ENCODE measurements at places on chromosomes 6 and 20. TPM values are rescaled to one million over a fixed set of nuclear protein-coding genes. Genes with fewer than 3 reads are reported as not detected.

MAS1 gene
- not detected for total RNA-seq

KCNK16 gene
- not detected for total RNA-seq

LY6G5C gene
- 2.3 TPM for total RNA-seq

- DNase-seq = no peak
Measured at GRCh38 chr6:28553986-28554881, 28.6 kb downstream of the GPX5 start.

GRCh38 chr20:12072221-12072953, 154.7 kb downstream of the BTBD3 start:
- DNase-seq = no peak

DNA sequence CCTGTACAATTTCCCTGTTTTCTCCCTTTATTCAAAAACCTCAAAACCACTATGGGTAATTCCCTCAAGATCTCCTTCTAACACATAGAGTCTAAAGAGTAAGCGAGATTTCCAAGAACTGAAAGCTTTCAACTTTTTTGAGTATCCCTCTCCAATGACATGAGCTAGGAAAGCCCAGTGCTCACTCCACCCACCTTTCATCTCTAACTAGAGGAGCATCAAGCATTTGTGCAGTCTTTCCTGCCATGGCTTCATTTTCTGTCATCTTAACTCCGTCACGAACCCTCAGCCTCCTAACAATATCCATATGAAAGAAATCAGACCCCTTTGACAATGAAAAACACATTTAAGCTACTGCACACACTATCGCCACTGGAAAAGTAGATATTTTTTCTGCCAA, 91.9 kb upstream of the SUPT3H start:
- DNase-seq = no peak

- DNase-seq = no peak
Measured at GRCh38 chr20:4011226-4011975, 4.0 kb downstream of the RNF24 start.

DNA sequence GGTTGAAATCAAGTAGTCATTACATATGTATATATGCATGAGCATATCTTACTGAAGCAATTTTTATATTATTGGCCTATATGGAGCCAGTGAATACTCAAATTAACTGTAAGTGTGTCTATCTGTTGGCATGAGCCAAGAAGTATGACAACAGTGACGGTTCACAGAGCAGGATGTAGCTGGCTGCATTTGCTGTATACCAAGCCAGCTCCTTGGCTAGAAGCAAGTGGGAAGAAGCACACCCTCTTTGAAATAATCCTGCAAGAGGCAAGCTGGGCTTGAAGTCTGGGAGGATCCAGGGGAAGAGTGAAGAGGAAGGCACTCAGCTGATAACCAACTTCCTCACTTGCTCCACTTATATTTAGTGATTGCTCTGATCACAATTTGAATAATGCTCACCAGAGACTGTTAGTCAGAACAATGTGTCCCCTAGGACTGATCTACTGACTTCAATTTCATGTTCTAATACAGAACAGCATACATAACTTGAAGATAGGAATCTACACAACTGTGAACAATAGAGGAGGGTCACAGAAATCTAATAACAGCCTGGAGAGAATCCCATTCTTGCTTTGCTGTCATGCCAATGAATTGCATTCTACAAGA, 497.3 kb downstream of the PRKN start:
- DNase-seq = no peak

DNA sequence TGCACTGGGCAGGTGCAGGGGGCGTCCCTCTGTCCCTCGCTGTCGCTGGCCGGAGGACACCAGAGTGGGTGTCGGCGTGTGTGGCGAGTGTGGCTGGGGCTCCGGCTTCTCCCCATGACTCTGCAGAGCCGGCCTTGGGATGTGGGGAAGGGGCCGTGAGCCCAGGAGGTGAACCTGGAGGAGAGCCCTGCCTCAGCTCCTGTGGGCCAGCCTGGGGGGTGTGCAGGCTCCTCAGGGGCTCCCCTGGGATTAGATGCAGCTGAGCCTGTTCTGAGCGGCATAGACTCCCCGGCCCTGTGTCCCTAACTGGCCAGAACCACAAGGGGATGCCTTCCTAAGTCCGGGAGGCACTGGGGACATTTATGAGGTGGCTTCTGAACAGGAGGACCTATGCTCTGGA, 73.2 kb upstream of the GATA5 start:
- DNase-seq = no peak

GRCh38 chr6:134921721-134922261, 28.1 kb downstream of the ALDH8A1 start:
- DNase-seq = no peak

- DNase-seq = no peak
Measured at GRCh38 chr6:62236784-62237183, 49.2 kb downstream of the KHDRBS2 start.

DNA sequence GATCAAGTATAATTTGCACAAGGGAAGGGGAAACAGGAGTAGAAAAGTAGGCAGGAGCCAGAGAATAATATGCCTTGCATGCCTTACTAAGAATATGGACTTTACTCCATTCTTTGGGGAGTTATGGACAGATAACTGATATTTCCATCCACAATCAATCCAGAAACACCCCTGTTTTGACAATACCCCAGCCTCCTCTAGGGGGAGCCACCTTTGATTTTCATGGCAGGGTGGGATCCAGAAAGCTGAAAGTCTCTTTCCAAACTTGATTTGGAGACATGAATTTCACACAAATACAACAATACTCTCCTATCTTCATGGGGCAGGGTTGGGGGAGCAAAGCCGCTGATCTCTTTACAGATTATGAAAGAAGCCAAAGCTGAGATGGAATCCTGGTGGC, 404.1 kb downstream of the FOXA2 start:
- no peak for DNase-seq

GRCh38 chr6:111427341-111428116, 55.5 kb downstream of the REV3L start:
- DNase-seq = peak; percentile 35

- DNase-seq = no peak
Measured at GRCh38 chr6:135853227-135853626, 1.7 kb downstream of the PDE7B start.

DNA sequence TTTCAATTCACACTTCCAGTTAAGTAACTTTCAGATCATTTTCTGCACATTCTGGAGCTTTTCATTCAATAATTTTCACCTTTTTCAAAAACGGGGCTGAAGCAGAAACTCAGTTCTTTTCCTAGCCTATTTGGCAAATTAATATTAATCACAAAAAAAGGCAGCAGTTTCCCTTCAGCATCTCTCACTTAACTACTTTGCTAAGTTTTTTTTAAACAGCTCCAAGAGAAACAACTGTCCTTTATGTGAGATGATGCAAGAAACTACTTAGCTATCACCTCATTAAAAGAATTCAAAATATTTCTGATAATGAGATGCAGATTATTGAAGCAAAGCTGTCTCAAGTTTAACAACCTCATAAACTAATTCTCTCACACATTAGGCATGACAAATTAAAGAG, 11.8 kb downstream of the CASS4 start:
- DNase-seq = no peak

DNA sequence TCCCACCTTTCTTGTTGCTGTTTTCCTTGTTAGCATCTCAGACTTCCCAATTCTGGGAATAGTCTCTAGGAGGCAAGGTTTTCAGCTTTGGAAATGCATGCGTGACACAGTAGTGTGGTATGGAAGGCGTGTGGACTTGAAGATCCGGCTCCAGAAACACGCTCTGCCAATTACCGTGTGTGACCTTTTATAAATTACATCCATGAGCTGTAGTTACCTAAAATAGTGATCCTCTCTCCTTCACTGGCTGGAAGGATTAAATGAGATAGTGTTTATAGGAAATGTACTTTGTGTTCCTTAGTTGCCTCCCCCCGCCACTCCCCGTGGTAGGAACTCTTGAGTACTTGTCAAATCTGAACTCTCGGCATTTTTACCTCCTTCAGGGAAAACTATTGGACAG, 13.0 kb downstream of the E2F3 start:
- no peak for DNase-seq

DNA sequence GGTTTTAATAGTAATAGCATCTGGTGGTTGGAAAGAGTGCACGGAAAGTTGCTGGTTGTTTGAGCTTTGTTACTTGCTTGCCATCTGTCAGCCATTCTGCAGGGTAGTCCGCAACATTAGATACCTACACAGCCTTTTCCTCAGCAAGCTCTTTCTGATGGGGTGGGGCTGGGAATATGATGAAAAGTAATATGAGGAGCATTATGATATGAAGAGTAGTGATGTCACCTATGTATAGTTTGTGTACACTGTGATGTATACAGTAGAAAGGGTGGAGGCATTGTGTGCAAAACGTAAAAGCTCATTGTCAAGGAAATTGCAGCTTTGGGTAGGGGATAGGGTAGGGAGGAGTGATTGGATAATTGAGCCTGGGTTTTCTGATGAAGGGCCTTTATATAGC, 16.1 kb downstream of the SCAF8 start:
- no peak for DNase-seq

DNA sequence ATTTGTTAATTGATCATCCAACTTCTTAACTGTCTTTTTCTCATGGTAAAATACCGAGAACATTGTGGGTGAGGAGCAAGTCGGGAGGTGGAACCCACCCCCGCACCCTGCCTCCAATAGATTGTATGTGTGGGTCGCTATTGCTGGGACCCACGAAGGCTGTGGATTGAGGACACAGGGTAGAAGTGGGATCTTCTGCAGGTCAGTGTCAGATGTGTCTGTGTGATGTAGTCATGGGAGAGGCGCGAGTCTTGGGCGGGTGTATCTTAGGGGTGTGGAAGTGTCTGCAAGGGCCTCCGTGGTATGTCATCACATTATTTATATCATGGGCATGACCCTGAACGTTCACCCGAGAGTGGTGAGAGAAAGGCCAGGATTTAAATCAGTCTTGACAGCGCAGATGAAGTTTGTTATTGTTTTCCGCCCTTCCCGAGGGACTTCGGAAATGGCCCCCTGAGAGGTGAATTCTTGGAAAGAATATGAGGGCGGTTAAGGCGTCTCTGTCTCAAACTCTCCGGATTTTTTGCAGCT, 472 bp upstream of the PAQR8 start:
- DNase-seq = peak; percentile 15

DNA sequence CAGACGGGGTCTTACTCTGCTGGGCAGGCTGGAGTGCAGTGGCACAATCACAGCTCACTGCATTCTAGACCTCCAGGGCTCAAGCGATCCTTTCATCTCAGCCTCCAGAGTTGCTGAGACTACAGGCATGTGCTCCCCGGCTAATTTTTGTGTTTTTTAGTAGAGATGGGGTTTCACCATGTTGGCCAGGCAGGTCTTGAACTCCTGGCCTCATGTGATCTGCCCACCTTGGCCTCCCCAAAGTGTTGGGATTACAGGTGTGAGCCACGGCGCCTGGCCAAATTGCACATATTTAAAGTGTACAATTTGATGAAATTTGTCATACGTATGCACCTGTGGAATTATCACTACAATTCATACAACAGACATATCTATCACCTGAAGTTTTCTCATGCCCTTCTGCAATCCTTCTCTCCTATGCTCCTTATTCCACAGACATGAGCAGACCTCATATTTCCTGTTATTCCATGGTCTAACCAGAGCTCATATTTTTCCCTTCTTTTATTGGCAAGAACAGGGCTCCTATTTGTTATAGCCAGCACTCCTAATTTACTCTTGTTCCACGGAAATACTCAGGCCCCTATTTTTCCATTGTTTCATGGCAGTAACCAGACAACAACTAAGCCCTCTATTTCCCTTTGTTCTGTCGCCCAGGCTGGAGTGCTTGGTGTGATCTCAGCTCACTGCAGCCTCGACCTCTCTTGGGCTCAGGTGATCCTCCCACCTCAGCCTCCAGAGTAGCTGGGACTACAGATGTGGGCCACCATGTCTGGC, 2.2 kb upstream of the CSTL1 start:
- DNase-seq = no peak

DNA sequence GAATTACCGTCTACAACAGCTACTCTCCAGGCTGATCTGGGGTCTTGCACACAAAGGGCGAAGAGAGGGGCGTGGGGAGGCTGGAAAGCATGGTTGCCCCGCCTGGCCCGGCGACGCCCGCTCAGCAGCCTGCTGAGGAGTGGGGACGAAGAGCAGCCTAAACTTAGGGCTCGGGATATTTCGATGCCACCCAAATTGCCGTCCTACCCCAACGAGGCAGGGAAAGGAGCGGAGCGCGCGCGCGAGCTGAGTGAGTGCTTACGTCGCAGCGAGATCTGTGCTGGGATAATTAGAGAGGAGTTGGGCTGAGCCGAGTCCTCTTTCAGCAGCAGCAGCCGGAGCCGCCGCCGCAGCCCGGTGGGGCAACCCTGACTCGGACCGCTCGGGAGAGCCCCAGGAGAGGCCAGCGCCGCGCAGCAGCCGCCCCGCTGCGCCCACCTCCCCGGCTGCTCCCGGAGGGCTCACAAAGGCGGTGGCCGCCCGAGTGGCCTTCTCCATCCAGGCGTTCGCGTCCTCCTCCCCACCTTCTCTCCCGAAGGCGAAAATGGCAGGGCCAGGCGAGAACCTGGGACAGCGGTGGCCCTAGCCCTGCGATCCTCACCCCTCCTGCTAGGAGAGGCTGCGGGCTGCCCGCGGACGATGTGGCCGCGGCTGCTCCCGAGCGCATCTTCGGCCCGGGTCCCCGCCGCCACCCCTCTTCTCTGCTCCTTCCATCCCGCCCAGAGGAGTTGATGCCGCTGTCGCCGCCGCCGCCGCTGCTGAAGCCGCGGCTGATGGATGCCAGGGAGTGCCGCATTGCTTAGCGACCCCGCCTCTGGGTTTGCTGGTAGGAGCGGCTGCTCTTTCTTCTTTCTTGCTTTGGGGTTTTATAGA, at the start of gene CLVS2:
Gene CLVS2, plus strand, starts transcription at position 315 of the 873 bp plus-strand sequence. CDS start 1,543 bp downstream, outside the sequence.
- DNase-seq = no peak

GRCh38 chr6:137136065-137136464, 37.4 kb downstream of the IL22RA2 start:
- no peak for DNase-seq

DNA sequence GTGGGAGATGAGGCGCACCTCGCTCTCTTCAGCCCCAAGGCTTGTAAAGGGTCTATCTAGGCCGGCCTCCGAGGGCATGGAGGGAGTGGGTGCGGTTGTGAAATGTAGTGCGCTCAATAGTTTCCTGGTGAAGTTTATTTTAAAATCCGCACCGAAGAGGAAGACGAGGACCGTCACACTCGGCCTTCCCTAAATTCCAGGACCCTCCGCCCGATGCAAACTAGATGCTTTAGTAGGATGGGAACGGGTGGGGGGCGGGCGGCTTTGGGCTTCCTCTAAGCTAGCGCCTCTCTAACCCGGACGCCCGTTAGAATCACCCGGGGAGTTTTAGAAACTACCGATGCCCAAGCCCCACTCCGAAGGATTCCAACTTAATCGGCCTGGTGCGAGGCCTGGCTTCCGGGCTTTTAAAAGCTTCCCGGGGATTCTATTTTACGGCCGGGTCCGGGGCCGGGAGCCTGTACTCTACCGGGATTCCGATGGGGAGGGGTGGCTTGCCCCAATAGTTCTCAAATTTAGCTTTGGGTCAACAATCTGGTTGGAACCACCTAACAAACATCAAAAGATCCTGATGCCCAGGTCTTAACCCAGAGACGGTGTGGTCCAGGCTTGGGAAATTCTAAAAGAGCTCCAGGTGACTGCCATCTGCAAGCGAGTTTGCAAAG, 548 bp upstream of the BCAS4 start:
- peak; percentile 13 for DNase-seq

DNA sequence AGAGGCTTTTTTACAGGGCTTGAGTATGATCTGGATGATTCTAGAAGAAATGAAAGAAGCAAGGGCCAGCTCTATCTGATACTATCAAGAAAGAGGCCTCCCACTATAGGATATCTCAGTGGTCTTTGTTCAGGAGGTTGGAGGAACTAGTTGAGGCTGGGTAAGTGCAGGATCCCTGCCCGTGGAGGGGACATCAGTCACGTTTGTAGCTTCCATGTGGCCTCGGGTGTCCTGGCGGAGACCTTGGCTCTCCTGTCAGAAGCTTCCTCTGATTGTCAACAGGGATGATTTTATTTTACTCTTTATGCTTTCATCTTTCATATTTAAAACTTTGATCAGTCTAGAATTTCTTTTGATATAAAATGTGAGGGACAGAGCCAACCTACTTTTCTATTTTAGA, 86.6 kb downstream of the PHACTR3 start:
- no peak for DNase-seq
